ENCODE measurements at places on chromosomes 2 and 18. TPM values are rescaled to one million over a fixed set of nuclear protein-coding genes. Genes with fewer than 3 reads are reported as not detected.

Gene KCNK3
- polyA plus RNA-seq, result 9.0 TPM

Gene DUSP11
- polyA plus RNA-seq, result 7.3 TPM

Gene BCL11A
- polyA plus RNA-seq, result 8.1 TPM

Gene SCYGR2
- polyA plus RNA-seq, result not detected

Gene DYNAP
- polyA plus RNA-seq, result not detected

Gene RAX
- polyA plus RNA-seq, result not detected

Gene NEU2
- not detected for polyA plus RNA-seq

Gene MBOAT2
- polyA plus RNA-seq, result 5.7 TPM

Gene PDCD1
- 0.09 TPM for polyA plus RNA-seq

Gene TUBA4B
- polyA plus RNA-seq, result not detected

Gene CHRND
- polyA plus RNA-seq, result 0.07 TPM

DNA sequence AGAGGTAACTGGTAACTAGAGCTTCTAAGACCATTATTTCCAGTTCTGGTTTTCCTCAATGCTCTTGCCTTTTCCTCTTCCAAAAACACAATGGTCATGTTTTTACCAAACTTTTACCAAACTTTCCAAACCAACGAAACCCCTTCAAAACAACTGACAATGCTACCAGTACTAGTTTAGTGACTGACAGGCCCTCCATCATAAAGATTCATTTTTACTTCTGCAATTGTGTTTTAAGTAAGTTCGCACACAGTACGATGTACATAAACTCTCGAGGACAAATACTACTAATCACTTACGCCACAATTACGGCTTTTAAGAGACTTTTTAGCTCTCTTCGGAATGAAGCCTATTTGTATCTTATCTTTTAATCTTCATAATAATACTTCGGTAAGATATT, 900 bp downstream of the C18orf32 start:
- DNase-seq, result no peak

GRCh38 chr2:214631406-214631805, 178.1 kb downstream of the BARD1 start:
- DNase-seq, result no peak

DNA sequence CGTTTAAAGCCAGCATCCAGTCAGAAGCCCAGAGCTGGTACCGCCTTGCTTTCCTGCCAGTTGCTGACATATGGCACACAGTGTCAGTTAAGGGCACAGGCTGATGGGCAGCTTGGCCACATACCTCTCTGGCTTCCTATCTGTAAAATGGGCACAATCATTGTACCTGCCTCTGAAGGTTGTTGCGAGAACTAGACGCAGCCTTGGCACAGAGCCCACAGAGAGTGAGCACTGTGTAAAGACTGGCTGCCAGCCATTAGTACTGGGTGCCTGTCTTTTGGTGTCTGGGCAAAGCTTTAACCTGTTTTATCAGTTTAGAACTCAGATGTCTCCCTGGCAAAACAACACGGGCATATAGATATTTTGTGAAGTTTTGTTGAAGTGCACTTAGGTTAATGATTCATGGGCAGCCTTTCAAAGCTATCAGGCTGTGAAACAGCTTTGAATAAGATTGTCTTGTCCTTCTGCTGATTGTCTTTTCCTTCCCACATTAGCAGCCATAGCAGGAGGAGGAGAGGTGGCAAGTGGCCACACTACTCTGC, 269.5 kb downstream of the NEDD4L start:
- peak; percentile 71 for DNase-seq

DNA sequence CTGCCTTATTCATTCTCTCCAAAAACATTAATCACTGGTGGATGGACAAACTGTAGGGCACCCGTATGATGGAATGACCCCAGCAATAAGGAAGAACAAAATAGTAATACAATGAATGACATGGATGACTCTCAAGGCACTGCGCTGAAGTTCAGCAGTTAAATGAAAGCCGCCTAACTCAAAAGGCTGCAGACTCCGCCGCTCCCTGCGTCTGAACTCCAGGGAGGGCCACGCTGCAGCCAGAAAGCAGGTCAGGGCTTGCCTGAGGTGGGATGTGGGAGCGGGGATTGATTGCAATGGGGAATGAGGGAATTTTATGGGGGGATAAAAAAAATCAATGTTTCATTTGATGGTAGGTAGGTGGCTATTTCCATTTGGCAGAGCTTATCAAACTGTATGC, 86.5 kb upstream of the LAPTM4A start:
- no peak for DNase-seq

DNA sequence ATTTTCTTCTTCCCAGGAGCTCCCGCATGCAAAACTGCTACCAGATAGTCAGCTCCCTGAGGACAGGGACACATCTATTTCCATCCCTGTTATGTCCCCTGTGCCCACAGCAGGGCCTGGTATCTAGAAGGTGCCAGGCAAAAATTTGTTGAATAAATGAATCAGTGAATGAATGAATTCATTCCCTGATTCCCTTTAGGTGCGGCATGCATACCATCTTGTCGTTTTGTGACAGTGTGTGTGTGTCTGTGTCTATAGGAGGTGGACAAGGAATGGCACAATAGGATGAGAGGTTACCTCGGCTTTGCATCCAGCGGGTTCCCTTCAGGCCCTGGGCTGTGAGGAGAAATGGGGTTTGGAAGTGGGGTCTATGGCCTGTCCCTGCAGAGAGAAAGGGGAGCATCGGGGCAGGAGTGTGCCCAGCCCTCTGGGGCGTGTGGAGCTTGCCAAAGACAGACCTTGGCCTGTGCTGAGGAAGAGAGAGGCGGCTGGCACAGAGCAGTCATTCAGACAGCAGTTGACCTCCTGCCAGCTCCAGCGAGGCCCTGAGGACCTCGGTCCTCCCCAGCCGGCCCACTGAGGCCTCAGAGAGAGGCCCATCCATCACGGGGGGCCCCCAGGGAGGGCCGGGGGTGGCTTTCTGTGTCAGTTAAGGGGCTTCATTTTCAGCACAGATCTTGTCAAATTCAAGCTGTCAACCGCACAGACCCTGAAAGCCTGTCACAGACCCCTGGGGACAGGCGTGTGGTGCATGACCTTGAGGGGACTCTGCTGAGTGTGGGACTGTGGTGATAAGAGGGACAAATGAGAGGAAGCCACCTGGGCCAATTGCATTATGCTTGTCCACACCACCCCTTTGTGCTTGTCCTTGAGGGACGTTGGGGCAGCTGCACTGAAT, 125.9 kb upstream of the CXCR4 start:
- peak; percentile 43 for DNase-seq

- DNase-seq, result no peak
Observed at GRCh38 chr2:172724724-172725123, 10.9 kb upstream of the RAPGEF4 start.

DNA sequence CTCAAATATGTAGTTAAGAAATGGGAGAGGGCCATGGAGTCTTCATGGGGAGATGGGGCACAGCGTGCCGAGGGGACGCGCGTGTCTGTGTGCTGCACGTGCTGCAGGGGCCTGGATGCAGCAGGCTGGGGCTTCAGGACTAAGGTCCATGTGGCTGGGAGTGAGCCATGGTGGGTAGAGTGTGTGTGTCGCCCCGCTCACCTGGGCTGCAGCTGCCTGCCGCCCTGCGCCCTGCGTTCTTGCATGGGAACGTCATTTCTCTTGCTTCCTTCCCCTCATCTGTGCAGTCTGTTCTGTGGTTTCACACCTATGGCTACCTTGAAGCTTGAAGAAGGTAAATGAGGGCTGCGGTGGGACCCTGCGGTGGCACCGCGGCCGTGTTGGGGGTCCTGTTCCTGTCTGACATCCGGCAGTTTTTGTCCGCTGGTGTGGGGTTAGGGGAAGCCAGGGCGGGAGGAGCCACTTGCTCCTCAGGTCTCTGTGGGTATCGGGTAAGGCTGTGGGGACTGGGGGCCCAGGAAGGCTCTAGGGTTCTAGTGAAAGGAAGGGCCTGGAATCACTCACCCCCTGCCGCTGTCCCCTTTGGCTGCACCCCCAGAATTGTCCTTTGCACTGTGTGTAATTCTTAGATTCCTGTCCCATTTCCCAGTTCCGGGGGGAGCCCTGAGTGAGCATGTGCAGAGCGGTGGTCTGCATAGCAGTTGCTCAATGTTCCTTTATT, 54.1 kb upstream of the HS6ST1 start:
- no peak for DNase-seq

GRCh38 chr2:197090742-197091367, 164.3 kb upstream of the PGAP1 start:
- no peak for DNase-seq

DNA sequence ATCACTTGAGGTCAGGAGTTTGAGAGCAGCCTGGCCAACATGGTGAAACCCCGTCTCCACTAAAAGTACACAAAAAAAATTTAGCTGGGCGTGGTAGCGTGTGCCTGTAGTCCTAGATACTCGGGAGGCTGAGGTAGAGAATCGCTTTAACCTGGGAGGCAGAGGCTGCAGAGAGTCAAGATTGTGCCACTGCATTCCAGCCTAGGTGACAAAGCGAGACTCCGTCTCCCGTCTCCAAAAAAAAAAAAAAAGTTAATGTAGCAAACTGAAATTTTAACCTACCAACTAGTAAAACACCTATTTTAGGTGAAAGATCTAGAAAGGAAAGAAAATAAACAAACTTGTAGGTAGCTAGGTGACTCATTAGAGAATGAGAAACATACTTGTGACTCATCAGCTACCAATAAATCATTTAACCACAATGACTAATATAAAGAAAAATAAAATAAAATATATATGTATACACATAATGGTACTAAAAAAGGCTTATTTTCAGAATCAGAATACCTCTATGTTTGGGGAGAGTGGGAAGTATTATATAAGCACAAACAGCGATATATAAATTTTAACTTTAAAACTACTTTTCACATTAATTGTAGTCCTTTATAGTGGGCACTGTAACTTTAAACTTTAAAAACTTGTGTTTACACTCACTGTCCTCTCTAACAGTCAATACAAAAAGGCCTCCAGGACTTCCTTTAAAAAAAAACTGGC, 36.6 kb downstream of the DARS1 start:
- no peak for DNase-seq

GRCh38 chr2:85780316-85781012, 26.7 kb downstream of the ATOH8 start:
- DNase-seq, result peak; percentile 40

GRCh38 chr2:189128970-189129369, 50.6 kb downstream of the COL5A2 start:
- no peak for DNase-seq

GRCh38 chr2:158207354-158207753, 105.7 kb downstream of the UPP2 start:
- no peak for DNase-seq

GRCh38 chr2:181586569-181587081, 70.3 kb downstream of the CERKL start:
- DNase-seq, result no peak

GRCh38 chr2:118805064-118805690, 42.3 kb downstream of the EN1 start:
- DNase-seq, result no peak

- no peak for DNase-seq
Observed at GRCh38 chr2:121532894-121533293, 2.2 kb downstream of the RNU4ATAC start.

GRCh38 chr18:29779096-29779495, 1263.4 kb downstream of the DSC3 start:
- DNase-seq, result no peak

- no peak for DNase-seq
Observed at GRCh38 chr2:185970148-185970852, 231.7 kb downstream of the FSIP2 start.

- no peak for DNase-seq
Observed at GRCh38 chr2:17515652-17516051, 2.6 kb downstream of the RAD51AP2 start.

DNA sequence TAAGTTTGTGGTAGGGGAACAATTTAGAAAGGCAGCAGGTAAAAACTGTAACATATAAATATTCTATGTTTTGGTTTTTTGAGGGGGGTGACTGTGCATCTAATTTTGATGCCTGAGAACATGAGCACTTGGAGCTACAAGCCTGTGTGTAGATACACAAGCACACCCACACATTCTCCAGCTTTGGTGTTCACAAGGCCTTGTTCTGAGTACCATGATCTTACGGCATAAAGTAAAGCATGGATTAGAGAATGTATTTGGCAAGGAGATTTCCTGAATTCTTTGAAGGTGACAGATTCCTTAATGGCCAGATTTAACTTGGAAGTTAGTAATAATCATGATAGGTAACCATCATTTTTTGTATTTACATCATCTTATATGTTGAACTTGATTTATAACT, 42.7 kb downstream of the MAP3K20 start:
- no peak for DNase-seq

GRCh38 chr2:230713331-230714135, 891 bp downstream of the CAB39 start:
- DNase-seq, result peak; percentile 82

DNA sequence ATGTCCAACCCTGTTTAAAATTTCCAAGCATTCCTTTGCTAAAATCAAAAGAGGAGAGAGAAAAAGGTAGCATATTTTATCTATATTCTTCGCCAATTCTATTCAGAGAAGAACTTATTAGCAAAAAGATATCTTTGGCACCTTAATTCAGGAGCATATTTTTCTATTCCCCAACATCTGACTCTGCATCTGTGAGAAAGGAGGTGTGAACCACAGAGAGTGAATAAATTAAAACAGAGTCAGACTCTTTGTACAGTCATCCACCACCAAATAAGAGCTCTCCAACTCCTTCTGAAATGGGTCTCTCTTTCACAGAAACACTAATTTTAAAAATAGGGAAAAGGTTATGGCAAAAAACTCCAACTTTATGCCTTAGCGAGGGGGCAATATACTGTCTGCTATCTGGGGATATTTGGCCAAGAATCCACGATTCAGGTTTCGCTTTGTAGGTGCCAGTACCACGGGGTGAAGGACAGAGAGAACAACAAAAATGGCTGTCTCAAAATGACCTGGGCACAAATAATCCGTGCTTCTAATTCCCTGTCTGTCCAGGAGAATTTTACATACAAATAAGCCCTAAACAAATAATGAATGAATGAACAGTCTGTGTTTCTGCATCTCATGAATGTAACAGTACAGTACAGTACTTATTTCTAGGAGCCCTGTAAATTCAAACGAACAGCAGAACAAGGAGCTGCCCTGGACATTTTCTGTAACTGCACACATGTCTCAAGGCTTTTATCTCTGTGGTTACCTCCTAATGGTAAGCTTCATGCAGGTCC, 43.4 kb downstream of the EPB41L3 start:
- no peak for DNase-seq

DNA sequence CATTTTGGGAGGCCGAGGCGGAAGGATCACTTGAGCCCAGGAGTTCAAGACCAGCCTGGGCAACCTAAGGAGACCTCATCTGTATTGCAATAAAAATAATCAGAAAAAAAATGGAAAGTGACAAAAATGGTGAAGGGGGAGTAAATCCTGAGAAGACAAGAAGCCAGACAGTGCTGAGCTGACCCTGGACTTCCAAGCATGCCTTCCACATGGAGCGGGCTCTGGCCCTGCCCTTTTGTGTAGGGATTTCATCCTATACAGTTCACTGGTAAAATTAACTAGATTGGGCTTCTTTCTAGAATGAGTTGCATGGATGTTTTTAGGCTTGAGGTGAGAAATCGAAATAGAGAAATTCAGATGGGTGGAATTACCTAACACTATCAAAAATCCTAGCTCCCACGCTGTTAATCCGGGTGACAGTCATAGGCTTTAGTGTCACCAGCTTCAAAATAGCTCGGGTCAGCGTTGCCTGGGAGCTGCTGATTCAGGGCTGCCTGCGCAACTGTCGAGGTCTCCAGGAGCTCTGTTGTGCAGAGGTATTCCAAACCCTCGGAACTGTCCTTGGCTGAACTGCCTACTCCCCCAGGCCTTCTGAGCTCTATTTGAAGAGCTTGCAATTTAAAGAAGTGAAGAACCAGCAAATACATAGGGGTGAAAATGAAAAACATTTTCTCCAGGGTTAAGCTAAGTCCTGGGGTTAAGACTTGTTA, 21.5 kb upstream of the ZNF532 start:
- DNase-seq, result no peak

All from pancreas (tissue), 10 donors.